PC-9 (cell line): ENCODE measurements at places on chromosomes 5 and 9. TPM values are rescaled to one million over a fixed set of nuclear protein-coding genes. Genes with fewer than 3 reads are reported as not detected.

GRCh38 chr5:121725450-121725849 is 126.2 kb upstream of the FTMT start:
- peak overlapping the region; percentile 70 for H3K27ac ChIP-seq
- peak; percentile 95 for DNase-seq
- no peaks in the 10 kb centered on the region for H3K27me3 ChIP-seq
- peak overlapping the region; percentile 2; the same call in 1 of the 2 replicates for H3K4me3 ChIP-seq
- peaks cover 35% of the 10 kb centered on the region for H3K4me1 ChIP-seq

DNA sequence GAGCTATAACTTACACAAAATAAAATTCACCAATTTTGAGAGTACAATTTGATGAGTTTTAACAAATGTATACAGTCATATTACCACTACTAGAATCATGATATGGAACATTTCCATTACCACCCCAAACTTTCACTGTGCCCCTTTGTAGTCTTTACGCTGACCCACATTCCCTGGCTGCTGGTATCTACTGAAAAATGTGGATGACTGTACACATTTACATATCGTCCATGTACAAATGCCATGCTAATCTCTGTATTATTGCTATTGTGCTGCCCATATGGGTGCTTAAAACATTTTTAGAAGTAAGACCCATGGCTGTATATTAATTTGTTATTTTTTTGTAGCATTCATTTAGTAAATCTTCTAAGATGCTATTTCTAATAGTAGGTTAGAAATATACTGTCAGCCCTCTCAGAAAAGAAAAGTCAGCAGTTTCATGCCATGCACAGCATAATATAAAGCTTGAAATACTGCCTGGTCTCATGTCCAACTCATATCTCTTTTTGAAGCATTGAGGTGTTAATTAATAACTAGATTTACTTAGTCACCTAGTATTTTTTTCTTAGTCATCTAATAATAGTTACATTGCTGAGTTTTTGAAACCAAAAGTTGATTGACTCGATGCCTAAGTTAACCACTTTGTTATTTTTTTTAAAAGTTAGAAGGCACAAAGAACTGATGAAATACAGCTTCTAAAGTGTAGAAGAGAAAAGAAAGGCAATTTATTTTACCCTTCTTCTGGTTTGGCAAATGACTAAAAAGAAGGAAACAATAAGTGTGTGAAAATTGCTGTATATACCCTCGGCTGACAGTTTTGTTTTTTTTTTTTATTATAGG is 188.3 kb upstream of the MEF2C start:
- no peaks in the 10 kb centered on the region for H3K27me3 ChIP-seq
- no peaks in the 10 kb centered on the region for H3K36me3 ChIP-seq
- no peak overlapping the region for H3K27ac ChIP-seq
- H3K4me1 ChIP-seq, result no peaks in the 10 kb centered on the region
- DNase-seq, result no peak

- H3K27ac ChIP-seq, result no peak overlapping the region
- H3K36me3 ChIP-seq, result no peaks in the 10 kb centered on the region
- H3K4me1 ChIP-seq, result peaks cover 22% of the 10 kb centered on the region
- DNase-seq, result no peak
These were observed 96.0 kb upstream of the DAPK1 start for GRCh38 chr9:87401681-87402080.

The ISCA1 gene
- total RNA-seq, result 21.5 and 29.6 TPM in 2 replicates

DNA sequence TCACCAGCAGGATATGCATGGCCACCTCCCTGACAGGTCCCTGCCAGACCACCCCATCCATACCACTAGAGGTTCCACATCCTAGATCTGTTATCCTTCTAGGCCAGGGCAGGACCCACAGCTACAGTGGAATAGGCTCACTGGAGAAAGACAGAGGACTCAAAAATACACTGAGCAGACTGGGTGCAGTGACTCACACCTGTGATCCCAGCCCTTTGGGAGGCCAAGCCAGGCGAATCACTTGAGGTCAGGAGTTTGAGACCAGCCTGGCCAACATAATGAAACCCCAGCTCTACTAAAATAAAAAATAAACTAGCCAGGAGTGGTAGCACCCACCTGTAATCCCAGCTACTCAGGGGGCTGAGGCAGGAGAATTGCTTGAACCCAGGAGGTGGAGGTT is 56.5 kb upstream of the TESK1 start:
- H3K4me1 ChIP-seq, result no peaks in the 10 kb centered on the region
- H3K36me3 ChIP-seq, result no peaks in the 10 kb centered on the region
- no peak overlapping the region for H3K4me3 ChIP-seq
- H3K27ac ChIP-seq, result no peak overlapping the region
